ENCODE measurements at places on chromosomes 7 and 10. TPM values are rescaled to one million over a fixed set of nuclear protein-coding genes. Genes with fewer than 3 reads are reported as not detected.

Gene SFTPA2
- total RNA-seq: not detected

Gene DLX5
- 0.13 TPM for total RNA-seq

Gene RBP3
- total RNA-seq: not detected

Gene INTS1
- 63.2 TPM for total RNA-seq

Gene ANKRD7
- total RNA-seq: 0.91 TPM

Gene ITPRID1
- not detected for total RNA-seq

Gene PPP1R17
- not detected for total RNA-seq

Gene SLC16A12
- 0.91 TPM for total RNA-seq

Gene ANXA8
- total RNA-seq: 0.40 TPM

Gene LAMB1
- 712 TPM for total RNA-seq

Gene LEP
- total RNA-seq: not detected

Gene STRIP2
- total RNA-seq: 3.4 TPM

Gene PDE1C
- total RNA-seq: 0.26 TPM

Gene GIMAP1
- under 0.01 TPM for total RNA-seq

Gene CALD1
- total RNA-seq: 265 TPM

Gene FLNC
- 98.9 TPM for total RNA-seq

Gene RBM20
- 1.2 TPM for total RNA-seq

Gene TMEM196
- not detected for total RNA-seq

Gene CLRN3
- total RNA-seq: not detected

Gene PLAU
- 449 TPM for total RNA-seq

Gene MUC12
- total RNA-seq: not detected

Gene BHLHA15
- total RNA-seq: not detected

Gene ZNF273
- 2.6 TPM for total RNA-seq

Gene NKX6-2
- not detected for total RNA-seq

Gene OPALIN
- not detected for total RNA-seq

Gene SPDYE2
- total RNA-seq: not detected

Gene LGI1
- total RNA-seq: not detected

Gene PILRA
- 4.4 TPM for total RNA-seq

Gene NANOS1
- total RNA-seq: 0.72 TPM

Gene ANKRD2
- total RNA-seq: 2.5 TPM

Gene SLC18A3
- total RNA-seq: not detected

Gene DDIT4
- total RNA-seq: 494 TPM

Gene GHRHR
- total RNA-seq: not detected

Gene COBL
- 0.39 TPM for total RNA-seq

Gene PCLO
- total RNA-seq: 0.96 TPM

Gene CEP55
- 8.3 TPM for total RNA-seq

Gene FEZF1
- not detected for total RNA-seq

Gene HHEX
- total RNA-seq: 11.0 TPM

Gene MMP21
- not detected for total RNA-seq

Gene LRIT1
- not detected for total RNA-seq

Gene OR2A42
- total RNA-seq: not detected

Gene GARS1
- total RNA-seq: 313 TPM

Gene NPSR1
- not detected for total RNA-seq

Gene TRIM8
- total RNA-seq: 131 TPM

Gene ECHS1
- 112 TPM for total RNA-seq

All from epithelial cell of alveolus of lung (primary cell).